ENCODE measurements at places on chromosomes 5 and 9.

DNA sequence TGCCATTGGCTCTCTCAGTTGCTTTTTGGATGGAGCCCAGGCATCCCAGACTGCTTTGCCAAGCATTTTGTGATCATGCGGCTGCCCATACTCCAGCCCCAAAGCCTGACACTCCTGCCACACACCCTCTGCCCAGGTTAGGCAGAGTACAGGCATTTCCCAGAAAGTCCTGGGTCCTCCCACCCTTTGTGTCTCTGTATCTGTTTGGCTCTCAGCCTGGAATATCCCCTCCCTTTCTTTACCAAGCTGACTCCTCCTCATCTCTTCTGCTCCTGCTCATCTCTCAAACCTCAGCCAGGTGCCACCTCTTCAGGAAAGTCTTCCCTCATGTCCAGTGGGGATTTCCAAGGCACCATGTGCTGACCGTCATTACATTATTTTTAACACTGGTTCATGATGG, 14.3 kb upstream of the SH3RF2 start:
- no peak for DNase-seq

- DNase-seq: no peak
Measured at GRCh38 chr9:16726029-16726428, 144.4 kb downstream of the BNC2 start.

DNA sequence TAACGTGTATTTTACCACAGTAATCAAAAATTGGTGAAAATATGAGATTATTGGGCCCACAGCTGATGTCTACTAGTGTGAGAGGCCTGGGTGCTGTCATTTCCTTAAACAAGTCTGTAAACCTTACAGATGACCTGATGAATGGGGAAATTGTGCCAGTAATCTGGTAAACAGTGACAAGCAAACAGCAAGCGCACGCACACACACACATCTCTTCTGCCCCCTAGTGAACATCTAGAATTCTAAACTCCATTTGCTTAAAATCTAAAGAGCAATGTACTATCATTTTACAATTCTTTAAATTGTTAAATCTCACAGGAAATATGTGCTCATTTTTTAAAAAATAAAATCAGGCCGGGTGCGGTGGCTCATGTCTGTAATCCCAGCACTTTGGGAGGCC, 7.5 kb upstream of the RAPGEF1 start:
- DNase-seq: peak; percentile 88

- DNase-seq: peak; percentile 89
Measured at GRCh38 chr5:141969783-141970771, 1.2 kb downstream of the RNF14 start.

DNA sequence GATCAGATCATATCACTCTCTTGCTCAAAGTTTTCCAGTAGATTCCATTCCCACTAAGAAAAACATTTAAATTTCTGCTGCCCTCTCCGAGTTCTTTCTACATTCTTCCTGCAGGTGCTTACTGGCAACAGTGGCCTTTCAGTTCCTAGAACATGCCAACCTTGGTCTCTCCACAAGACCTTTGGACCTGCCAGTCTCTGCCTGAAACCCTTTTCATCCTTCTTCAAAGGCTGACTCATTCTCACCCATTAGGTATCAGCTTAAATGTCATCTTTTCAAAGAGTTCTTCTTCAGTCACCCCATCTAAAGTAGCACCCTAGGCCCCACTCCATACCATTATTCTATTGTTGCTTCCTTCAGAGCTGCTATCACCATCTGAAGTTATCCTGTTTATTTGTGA, 21.8 kb downstream of the PPIC start:
- DNase-seq: no peak

- DNase-seq: no peak
Measured at GRCh38 chr5:35899800-35900199, 38.6 kb downstream of the CAPSL start.

DNA sequence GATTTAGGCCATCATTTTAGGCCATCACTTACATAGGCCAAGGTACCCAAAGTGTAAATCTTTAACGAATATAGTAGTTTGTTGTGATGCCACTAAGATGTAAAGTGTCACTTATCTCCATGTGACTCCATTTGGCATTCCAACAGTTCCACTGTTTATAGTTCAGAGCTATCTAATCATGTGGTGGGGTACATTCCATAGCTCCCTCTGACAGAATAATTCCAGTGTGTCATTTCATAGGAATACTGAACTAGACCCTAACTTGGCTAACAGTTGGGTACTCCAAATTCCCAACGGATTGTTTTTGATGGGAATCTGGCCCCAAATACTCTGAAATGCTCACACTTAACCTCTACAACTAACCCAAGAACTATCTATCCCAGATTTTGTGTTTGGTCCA, 76.7 kb upstream of the FST start:
- DNase-seq: no peak

GRCh38 chr5:54440456-54440893, 15.0 kb upstream of the HSPB3 start:
- DNase-seq: no peak

DNA sequence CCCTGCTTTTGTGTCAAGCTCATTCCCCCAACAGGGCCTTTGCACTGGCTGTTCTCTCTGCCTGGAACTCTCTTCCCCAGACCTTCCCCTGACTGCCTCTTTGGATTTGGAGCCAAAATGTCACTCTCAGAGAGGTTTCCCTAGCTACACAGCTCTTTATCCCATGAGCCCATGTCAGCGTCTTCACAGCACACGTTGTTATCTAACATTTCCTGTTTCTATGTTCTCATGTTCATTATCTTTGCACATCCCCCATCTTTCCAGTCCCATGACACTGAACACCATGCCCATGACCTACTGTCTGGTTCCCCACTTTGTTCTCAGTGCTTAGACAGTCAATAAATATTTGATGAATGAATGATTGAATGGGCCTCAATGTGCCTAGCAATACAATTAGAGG, 26.3 kb upstream of the ARSI start:
- no peak for DNase-seq

- DNase-seq: peak; percentile 53
Measured at GRCh38 chr5:11075035-11075805, 314.2 kb upstream of the DAP start.

- no peak for DNase-seq
Measured at GRCh38 chr9:127686461-127687393, 20.1 kb upstream of the CFAP157 start.

DNA sequence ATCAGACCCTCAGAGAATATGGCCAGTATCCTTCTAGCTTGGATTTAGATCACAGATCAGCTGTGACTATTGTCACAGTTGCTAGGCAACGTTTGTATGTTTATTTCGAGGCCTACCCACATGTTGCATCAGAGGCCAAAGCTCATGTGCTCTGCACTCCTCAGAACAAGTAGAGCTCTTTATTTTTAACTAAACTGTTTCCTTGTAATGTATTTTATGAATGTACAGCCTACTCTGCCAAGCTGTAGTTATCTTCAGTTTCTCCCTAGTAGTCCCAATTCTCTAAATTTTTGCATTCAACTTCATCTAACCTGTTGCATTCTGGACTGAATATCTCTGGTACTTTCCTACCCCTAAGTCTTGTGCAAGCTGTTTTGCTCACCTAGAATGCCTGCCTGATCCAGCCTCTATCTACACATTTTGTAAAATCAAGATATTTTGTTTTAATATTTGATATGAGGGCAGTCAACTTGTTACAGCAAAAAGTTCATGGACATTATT, 52.8 kb downstream of the CAST start:
- DNase-seq: peak; percentile 69

GRCh38 chr9:128913048-128913900, 7.5 kb upstream of the PHYHD1 start:
- DNase-seq: no peak

- no peak for DNase-seq
Measured at GRCh38 chr9:127083138-127083980, 39.1 kb downstream of the ANGPTL2 start.

DNA sequence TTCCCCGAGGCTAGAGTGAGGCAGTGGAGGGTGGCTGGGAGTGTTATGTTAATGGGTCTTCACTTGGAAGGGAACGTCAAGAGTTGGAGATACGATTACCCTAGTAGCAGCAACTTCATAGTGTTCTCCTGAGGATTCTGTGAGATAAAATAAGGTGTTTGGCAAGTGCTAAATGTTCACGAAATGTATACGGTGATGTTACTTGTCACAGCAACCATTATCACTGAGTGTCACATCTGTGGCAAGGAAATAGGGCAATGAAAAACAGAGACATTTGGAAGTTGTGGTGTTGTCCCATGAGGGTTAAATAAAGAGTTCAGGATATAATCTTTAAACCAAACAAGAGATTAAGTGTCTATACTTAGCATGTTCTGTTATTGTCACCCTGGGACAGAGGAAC, 183.3 kb downstream of the ALDH1A1 start:
- no peak for DNase-seq

DNA sequence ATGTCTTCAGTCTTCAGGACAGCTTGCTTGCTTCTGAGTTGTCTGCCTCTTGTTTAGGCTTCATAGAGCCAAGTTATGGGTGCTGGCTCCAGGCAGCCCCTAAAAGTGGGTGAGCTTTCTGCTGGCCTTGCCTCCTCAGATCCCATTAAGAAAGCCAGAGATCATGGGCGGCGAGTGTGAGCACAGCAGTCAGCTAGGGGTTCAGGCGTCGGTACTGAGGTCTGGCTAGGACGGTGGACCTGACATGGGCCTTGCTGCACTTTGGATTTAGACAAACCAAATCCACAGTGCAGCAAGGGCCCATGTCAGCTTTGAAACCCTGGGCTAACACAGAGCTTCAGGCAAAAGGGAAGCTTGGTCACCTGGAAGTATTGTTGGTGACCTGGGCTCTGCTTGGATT, 17.6 kb downstream of the PSAT1 start:
- no peak for DNase-seq

Measured in SK-MEL-5 (cell line).